Peyer's patch (tissue), 4 donors: ENCODE measurements at places on chromosomes 13 and 19.

DNA sequence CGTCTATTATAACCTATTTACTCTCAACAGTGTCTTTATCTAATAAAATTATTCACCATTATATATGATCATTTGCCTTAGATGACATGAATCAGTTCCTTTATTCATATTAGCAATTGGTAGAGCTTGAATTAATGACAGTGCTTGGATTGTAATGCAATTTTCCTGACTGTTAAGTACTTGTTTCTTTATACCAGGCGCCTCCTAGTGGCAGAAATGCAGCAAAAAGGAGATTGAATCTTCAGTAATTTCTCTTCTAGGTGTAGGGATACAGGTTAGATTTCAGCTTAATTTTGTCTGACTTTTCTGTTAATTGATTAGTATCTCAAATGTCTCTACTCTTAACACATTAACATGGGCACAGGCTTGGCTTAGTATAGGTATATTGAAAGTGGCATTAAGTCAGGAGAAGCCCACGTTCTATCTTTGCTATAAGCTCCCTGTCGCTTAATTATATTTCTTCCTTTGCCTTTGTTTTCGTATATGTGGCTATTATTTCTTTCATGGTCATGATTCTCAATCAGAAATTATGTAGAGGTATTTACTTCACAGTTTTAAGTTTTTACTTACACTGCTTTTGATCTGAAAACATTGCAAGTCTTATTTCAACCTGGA, 9.1 kb upstream of the LHFPL6 start:
- DNase-seq, result no peak

DNA sequence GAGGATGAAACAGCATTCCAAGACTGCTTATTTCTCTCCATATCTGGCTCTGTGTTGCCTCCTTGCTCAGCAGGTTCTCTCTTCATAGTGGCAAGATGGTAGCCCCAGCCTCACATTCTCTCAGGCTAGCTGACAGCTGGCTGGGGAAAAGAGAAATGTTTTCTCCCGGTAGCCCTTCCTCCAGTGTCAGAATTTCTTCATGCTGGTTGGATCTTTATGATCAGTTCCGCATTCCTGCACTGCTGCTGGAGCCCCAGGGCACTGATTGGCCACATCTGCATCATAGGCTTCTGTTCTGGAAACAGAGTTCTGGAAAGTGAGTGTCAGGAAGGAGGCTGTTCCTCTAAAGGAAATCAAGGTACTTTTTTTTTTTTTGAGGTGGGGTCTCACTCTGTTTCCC, 24.6 kb downstream of the POP4 start:
- peak; percentile 5 for DNase-seq

- no peak for DNase-seq
These were observed 4.8 kb upstream of the LGALS7B start for GRCh38 chr19:38784224-38784623.

DNA sequence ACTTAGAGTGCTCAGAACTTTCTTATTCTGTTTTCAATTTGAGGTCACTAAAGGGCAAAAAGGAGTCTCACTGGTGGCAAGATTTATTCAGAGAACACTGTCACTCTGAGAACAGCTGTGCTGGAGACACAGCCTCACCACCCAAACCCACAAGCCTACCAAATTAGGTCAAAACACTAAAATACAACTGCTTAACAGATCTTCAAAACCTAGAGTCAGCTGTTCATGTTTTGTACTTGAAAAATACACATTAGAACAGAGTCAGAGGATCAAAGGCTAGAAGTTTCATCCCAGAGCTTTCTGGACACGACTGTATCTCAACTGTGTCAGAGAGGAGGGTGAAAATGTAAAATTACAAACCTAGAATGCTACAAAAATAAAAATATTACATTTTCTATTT, 89.3 kb downstream of the MIPEP start:
- DNase-seq, result no peak

GRCh38 chr13:42533336-42533591, 40.7 kb upstream of the TNFSF11 start:
- DNase-seq, result no peak

DNA sequence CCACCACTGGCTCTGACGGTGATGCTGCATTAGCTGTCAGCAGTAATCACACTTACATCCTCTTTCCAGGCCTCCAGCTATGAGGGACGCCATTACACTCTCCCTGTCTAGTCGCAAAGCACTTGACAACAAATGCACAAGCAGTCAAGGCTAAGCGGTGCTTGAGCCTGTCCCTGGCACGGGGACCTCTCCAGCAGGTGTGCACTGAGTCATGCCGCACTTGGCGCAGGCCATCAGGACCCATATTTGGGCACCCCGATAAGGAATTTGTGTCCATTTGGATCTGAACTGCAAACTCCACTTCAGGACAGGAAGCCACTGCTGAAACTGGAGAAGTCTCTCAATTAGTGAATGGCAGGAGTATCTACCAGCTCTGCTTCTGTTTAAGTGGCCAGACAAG, 301.9 kb upstream of the OBI1 start:
- DNase-seq, result no peak

DNA sequence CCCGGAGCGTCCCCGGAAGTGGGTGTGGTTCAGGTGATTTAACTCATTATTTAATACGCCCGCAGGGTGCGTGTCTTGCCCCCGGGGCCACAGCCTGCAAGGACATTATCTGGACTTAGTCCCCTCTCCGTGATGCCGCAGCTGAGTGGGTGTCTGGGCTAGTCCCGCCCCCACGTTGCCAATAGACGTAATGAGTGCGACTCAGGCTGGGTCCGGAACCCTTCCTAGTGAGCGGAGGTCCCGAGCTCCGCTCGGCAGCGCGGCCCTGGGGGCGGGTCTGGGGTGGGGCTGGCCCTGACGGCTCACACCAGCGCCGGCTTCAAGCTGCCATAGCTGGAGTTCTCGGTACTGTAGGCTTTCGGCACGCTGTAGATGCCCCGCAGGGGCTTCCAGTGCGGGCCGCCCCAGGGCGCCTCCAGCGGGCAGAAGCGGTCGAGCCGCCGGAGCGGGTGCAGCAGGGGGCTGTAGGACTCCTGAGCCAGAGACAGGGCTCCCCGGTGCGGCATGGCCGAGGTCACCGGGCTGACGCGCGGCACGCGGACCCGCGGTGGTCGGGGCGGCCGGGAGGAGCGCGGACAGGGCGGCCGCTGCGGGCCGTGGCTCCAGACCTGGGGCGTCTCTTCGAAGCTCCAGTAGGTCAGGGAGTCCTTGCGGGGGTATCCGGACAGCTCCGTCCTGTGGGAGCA, 918 bp upstream of the LHB start:
- peak; percentile 49 for DNase-seq

- DNase-seq, result no peak
These were observed 58.6 kb upstream of the PDX1 start for GRCh38 chr13:27861165-27861564.

GRCh38 chr19:29323021-29323430, 110.1 kb upstream of the UQCRFS1 start:
- no peak for DNase-seq

- no peak for DNase-seq
These were observed 110.2 kb upstream of the SPATA13 start for GRCh38 chr13:24050292-24050711.

- DNase-seq, result no peak
These were observed 183.5 kb downstream of the SPRY2 start for GRCh38 chr13:80157261-80157932.

DNA sequence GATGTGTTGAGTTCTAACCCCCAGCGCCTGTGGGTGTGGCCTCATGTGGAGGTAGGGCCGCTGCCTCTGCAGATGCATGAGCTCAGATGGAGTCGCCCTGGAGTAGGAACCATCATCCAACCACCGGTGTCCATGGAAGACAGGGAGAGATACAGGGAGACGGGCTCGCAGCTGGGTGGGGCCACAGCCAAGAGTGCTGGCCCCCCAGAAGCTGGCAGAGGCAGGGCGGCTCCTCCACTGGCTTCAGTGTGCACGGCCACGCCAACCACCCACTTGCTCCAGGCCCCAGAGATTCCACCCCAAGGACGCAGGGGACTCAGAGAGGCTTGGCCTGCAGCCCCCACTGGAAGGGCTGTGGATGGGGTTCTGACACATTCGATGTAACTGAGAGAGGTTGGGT, 5.4 kb upstream of the MCF2L start:
- peak; percentile 27 for DNase-seq

DNA sequence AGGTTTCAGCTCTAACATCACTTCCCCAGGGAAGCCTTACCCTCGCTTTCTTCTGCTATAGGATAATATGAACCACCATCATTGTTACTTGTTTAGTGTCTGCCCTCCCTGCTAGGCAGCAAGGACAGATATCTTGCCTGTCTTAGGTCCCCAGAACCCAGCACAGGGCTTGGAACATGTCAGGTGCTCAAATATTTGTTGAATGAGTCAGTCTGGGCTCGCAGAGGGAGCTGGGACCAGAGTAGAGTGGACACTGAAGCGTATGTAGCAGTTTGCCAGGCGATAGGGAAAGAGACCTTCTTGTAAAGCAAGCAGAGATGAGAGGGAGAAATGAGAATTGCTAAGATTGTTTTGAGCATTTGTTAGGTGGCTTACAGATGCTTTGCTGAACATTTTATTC, 11.7 kb downstream of the BCKDHA start:
- no peak for DNase-seq

- DNase-seq, result no peak
These were observed 172.1 kb downstream of the NUFIP1 start for GRCh38 chr13:44817131-44817671.

DNA sequence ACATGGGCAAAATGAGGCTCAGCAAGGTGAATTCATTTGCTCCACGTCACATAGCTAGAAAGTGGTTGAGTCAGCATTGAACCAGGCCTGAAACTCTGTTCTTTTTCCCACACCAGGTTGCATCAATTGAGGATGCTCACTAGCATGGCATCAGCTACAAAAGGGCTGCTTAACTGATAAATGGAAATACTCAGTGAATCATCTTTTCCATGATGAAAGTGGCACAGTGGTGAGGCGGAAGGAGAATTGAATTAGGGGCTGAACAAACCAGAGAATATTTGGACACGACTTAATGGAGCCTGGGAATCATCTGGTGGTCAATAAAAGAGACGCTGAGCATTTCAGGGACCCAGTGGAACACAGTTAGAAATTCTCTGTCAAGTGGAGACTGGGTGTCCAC, 320.1 kb upstream of the MAB21L1 start:
- DNase-seq, result no peak

GRCh38 chr19:31518216-31519020, 169.2 kb upstream of the TSHZ3 start:
- DNase-seq, result no peak

DNA sequence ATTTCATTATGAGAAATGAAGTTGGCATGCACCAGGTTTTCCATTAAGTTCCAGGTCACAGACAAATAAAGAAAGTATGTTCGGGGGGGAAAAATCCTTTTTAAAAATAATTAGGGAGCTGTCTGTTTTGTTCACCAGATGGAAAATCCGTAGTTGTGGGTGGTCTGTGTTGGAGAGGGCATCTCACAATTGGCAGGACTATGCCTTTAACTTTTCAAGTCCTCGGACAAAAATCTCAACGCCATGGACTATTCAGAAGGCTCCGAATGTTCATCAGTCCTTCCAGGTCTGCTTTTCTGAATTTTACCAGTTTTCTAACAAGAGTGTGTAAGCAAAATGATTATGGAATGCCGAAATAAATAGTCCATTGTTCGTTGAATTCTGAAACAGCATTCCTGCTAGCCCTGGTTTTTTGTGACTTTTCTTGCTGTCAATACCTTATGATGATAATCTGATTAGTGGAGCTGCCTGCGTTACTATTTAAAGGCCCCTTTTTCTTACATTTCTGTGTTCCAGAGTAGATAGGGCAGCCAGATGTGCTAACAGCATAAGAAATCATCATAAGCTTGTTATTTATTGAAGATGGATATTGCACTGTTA, 146.9 kb downstream of the TM9SF2 start:
- no peak for DNase-seq

- no peak for DNase-seq
These were observed 6.4 kb upstream of the TMC4 start for GRCh38 chr19:54179262-54179852.

DNA sequence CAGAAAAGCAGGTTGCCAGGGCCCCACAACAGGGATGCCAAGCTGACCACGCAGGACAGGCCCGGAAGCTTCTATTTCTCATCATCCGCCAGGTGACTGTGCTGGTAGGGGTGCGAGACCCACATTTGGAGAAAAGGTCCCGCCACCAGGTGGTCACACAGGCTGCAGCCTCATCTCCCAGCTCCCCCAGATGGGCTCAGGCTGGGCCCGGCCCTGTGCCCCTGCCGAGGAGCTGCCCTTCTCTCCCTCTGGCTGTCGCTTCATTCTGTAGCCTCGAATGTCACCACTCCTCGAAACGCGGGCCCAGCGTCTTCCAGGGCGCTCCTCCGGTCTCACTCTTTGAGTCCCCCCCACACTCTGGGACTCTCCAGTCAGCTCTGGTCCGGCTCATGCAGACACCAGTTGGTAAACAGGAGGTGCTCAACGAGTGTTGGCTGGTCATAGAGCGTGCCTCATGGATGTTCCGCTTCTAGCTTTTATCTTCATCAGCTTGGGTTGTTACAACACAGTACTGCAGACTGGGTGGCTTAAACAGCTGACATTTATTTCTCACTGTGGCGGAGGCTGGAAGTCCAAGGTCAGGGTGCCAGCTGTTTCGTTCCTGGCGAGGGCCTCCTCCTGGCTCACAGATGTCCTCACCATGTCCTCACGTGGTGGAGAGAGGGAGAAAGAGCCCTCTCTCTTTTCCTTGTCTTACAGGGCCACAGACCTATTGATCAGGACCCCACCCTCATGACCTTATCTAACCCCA, 87.1 kb downstream of the TEX29 start:
- no peak for DNase-seq

GRCh38 chr13:113848431-113849260, 15.2 kb downstream of the GAS6 start:
- peak; percentile 84 for DNase-seq

DNA sequence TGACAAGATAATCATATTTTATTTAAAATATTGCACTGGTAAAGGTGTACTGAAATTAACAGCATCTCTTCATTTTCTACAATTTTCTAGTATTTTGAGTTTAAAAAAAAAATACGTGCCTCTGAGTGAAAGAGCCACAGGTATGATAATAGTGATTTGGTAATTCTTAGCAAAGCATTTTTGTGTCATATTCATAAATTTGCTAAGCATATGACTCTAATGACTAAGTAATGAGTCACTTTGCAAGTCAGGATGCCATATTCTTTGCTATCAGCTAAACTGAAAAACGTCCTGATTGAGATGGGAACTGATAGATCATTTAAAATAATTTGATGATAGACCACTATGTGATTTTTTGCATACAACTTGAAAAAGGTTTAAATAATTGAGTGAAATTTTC, 136.1 kb upstream of the IRS2 start:
- no peak for DNase-seq

DNA sequence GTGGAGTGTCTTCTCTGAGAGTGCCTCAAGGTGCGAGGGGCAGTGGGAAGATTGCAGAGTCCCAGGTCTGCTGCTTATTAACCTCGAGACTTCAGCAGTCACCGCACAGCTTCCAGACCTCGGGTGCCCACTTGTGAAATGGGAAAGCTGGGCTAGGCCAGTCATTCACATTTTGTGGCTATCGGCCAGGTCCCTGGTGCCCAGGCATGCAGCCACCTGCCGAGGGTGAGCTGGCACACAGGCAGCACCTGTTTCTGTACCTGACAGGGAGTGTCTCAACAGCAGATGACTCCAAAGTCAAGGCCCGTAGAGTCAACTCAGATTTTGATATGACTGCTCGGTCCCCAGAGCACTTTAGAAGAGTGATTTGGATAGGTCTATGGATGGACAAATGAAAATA, 21.9 kb downstream of the UQCRFS1 start:
- DNase-seq, result no peak
